ENCODE measurements at places on chromosomes 3 and 15. TPM values are rescaled to one million over a fixed set of nuclear protein-coding genes. Genes with fewer than 3 reads are reported as not detected.

The ARHGEF26 gene
- 10.1 TPM for total RNA-seq

The CLDN1 gene
- total RNA-seq, result 0.45 TPM

The ROPN1B gene
- total RNA-seq, result 0.64 TPM

The PLA1A gene
- total RNA-seq, result 0.73 TPM

The NEIL1 gene
- total RNA-seq, result 14.2 TPM

The TGM4 gene
- total RNA-seq, result not detected

The SYNPR gene
- total RNA-seq, result 6.1 TPM

The RASGRF1 gene
- 16.9 TPM for total RNA-seq

The TRIM59 gene
- 13.2 TPM for total RNA-seq

The ZBTB47 gene
- total RNA-seq, result 13.0 TPM

The ELP6 gene
- total RNA-seq, result 25.0 TPM

The BSN gene
- 13.7 TPM for total RNA-seq

The IQGAP1 gene
- total RNA-seq, result 59.6 TPM

The SKOR1 gene
- 14.9 TPM for total RNA-seq

The FEZF2 gene
- 0.09 TPM for total RNA-seq

The C2CD4A gene
- 0.73 TPM for total RNA-seq

The ECE2 gene
- 10.1 TPM for total RNA-seq

The MME gene
- 1.8 TPM for total RNA-seq

The GOLGA8Q gene
- total RNA-seq, result 1.6 TPM

The DPP8 gene
- 54.5 TPM for total RNA-seq

Data from cerebellum (tissue), 4 donors.